ENCODE measurements at places on chromosomes 16 and 17.
A peak's percentile ranks its signal among the peaks of the same experiment; 100 is the strongest.

DNA sequence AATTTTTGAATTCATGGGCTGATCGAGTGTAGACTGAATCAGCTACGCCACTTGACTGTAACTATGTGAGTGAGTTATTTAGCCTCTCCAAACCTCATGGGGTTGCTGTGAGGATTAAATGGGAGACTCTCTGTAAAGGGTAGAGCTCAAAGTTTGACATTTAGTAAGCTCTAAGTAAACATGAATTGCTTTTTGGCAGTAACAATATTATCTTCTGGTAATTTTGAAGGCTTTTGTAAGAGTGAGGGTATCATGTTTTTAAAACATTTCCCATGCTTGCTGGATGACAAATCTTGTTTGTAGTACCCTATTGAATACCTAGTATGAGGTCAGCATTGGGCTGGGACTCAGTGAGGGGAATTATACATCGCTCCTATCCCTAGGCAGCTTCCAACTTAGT is 35.3 kb downstream of the MRTFB start:
- no peak for DNase-seq

DNA sequence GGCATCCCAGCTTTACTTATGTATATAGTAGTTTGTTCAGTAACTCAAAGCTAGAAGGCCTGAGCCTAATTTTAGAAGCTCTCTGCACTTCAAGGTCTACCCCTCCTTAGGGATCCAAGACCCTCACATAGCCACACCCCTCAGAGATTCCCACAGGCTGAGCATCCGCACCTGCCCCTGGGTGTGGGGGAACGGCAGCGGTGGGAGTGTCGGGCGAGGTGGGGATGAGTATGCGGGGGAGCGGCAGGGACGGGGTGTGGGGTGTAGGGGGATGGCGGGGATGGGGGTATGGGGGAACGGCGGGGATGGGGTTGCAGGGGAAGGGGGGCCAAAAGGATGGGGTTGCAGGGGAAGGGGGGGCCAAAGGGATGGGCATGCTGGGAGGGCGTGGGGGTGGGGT is 24.9 kb upstream of the BEAN1 start:
- no peak for DNase-seq

GRCh38 chr16:25219070-25219737 is 2.5 kb downstream of the AQP8 start:
- no peak for DNase-seq

DNA sequence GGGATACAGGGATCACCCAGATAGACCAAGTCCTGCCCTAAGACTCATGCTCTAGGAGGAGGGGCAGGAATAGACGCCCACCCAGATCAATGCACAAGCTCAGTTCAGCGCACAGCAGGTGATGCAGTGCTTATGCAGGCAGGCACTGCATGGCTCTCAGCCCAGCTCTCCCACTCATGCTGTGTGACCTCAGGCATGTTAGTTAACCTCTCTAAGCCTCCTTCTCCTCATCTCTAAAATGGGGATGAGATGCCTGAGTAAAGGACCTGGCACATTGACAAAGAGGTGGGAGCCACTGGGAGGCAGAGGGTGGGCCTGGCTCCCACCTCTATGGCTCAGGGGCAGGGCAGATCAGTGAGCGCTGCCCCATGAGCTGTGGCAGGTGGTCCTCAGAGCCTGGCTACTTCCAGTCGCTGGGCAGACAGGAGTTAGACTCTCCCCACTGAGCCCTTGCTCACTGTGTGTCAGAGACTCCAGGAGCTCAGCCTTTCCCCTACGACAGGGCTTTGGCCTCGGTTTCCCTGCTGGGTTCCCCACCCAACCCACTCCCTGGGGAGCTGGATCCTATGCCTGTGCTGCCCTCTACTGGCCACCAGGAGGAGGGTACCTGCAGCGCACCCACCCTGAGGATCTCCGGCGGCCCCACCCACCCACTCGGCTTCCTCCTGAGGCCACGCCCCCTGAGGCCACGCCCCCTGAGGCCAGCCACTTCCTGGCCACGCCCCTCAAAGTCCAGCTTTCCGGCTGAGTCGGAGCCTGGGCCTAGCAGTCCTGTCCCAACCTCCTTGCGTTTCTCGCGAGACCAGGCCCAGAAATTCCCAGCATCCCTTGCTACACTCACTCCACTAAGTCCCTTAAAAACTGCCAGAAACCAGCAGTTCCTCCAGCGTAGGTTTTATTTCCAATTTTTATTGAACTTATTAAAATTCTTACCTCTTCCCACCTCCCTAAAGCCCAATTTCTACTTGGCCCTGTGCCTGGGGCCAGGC is 196.1 kb downstream of the GSG1L start:
- DNase-seq, result no peak

GRCh38 chr16:85583491-85584181 is 29.5 kb upstream of the GSE1 start:
- no peak for DNase-seq

DNA sequence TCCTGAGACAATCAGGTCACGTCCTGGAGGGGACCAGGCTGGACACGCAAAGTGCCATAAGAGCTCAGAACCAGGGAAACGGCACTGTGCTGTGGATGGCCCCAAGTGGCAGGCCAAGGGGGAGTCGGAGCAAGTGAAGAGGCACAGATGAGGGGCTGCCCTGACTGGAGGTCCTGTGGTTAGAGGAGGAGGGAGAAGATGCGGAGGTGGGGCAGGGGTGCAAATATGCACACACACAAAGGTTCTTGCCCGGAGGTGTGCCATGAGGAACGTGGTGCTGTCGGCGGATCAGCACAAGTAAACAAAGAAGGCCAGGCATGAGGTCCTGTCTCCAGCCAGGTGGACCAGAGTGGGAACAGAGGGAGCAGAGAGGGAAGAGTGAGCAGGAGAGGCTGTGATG is 23.5 kb downstream of the VAC14 start:
- no peak for DNase-seq

- DNase-seq, result no peak
These were observed 761 bp upstream of the CCL8 start for GRCh38 chr17:34318474-34318873.

- no peak for DNase-seq
These were observed 100.2 kb upstream of the CDH11 start for GRCh38 chr16:65222049-65222448.

- no peak for DNase-seq
These were observed 18.3 kb upstream of the CYTH1 start for GRCh38 chr17:78800132-78800931.

- no peak for DNase-seq
These were observed 23.4 kb upstream of the MYO15B start for GRCh38 chr17:75564195-75564594.

DNA sequence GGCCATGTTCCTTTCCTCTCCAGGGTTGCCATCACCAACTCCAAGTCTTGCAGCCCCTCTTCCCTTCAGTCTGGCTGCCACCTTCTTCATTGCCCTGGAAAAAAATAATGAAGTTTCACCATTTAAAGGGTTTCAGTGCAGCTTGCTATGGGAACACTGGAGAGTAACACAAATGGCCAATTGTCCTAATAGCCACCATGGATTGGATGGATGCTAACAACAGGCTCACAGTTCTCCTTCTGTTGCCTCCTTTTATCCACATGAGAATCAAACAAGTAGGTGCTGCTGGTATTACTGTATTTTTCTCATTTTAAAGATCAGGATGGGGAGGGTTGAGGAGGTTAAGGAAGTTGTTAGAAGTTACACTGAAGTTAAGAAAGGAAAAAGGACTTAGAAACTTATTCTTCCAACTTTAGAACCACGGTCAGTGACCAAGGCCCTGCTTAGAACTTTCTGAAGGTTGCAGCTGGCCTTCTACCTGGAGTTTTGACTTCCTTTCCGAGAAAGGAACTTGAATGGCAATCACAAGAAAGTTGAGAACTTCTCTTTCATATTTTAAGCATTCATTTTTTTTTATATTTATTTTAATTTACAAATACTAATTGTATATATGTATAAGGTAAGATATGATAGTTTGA is 198.0 kb upstream of the MAF start:
- no peak for DNase-seq

GRCh38 chr16:21160276-21160675 is 1.8 kb downstream of the LDAF1 start:
- DNase-seq, result no peak

DNA sequence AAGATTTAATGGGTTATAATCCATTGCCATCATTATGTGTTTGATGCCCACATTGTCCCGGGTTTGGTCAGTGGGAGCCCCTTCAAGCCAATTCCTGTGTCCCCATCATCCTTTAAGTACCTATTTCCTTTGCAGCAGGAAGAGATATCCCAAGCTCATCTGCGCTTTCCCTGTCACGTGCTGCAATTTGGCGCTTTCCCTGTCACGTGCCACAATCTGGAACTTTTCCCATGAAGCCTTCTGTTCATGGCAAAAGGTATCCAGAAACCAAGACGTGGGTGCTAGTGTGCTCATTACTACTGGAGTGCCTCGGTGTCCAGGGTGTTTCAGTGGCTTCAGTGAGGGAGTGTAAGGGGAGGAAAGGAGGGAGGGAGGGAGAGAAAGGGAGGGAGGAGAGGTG is 168.5 kb downstream of the NPIPB11 start:
- DNase-seq, result no peak

GRCh38 chr16:63462316-63462715 is 1426.1 kb upstream of the CDH8 start:
- DNase-seq, result no peak

GRCh38 chr16:14399378-14400284 is 230.4 kb downstream of the PARN start:
- no peak for DNase-seq

DNA sequence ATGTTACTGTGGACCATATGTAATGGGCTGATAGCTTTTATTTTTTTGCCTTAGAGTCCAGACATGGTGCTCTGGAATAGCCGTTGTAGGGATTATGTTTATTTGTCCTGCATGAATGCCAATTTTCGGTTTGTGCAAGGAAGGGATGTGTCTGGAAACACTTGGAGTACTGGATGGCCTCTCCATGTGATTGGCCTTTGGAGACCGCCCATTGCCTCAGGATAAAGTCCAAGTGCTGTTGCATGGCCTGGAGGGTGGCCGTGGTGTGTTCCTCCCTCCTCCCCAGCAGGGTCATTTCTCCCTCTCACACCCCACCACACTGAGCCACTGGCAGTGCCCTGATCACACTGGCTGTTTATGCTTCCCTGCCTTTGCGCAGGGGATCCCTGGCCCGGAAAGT is 93.9 kb downstream of the MSI2 start:
- no peak for DNase-seq

DNA sequence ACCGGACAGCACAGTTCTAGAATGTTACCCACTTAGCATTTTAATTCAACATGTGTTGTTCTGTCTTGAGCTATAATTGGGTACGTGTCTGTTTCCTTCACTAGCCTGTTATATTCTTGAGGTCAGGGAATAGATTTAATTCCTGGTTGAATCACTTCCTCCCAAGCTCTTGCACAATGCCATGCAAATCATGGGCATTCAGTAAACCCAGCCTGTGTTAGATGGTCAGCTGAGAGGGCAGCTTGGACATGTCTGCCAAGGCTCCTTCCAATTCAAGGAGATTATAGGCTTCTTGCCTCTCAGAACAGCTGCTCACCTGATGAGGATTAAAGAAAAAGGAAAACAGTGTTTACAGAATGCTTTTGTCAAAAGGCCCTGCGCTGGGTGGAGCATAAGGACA is 12.6 kb downstream of the C1QTNF1 start:
- DNase-seq, result no peak

- peak; percentile 75 for DNase-seq
These were observed 994 bp downstream of the PITPNA start for GRCh38 chr17:1561420-1562175.

- DNase-seq, result no peak
These were observed 12.1 kb upstream of the ZNF423 start for GRCh38 chr16:49867796-49868668.

DNA sequence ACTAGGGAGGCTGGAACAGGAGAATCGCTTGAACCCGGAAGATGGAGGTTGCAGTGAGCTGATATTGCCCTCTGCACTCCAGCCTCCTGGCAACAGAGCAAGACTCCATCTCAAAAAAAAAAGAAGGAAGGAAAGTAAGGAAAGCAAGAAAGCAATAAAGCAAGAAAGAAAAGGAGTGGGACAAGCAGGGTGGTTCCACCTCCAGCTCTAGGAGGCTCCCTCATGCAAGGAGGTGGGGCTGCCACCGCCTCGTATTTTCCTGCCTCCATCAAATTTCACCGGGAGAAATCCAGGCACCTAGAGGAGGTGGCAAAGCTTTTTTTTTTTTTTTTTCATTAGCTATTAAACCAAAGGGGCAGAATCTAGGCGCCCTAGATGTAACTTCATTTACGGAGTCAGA is 1.0 kb downstream of the CYB561 start:
- DNase-seq, result peak; percentile 1

GRCh38 chr17:79482727-79483521 is 127.9 kb downstream of the RBFOX3 start:
- DNase-seq, result no peak

DNA sequence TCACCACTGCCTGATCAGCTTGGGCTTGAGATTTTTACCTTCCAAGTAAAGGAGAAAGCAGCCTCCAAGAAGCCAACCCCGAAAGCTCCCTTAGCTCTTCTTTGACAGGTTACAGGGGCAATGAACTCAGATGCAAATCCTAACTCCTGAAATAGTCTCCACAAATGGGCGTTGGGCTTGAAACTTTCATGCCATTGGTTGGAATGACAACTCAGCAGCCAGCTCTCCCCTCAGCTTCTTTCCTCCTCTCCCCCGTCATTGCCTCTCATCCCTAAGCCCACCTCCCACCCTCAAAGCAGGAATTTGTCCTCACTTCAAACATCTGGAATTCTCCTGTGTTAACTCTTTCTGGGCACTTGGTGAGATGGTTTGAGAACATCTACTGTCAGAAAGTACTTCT is at the start of gene TAT:
TSS of gene TAT (minus strand) at position 122 of the 400 bp plus-strand sequence. CDS start 677 bp downstream, outside the sequence.
- DNase-seq, result no peak

GRCh38 chr17:52606098-52606497 is 447.6 kb upstream of the CA10 start:
- DNase-seq, result no peak

DNA sequence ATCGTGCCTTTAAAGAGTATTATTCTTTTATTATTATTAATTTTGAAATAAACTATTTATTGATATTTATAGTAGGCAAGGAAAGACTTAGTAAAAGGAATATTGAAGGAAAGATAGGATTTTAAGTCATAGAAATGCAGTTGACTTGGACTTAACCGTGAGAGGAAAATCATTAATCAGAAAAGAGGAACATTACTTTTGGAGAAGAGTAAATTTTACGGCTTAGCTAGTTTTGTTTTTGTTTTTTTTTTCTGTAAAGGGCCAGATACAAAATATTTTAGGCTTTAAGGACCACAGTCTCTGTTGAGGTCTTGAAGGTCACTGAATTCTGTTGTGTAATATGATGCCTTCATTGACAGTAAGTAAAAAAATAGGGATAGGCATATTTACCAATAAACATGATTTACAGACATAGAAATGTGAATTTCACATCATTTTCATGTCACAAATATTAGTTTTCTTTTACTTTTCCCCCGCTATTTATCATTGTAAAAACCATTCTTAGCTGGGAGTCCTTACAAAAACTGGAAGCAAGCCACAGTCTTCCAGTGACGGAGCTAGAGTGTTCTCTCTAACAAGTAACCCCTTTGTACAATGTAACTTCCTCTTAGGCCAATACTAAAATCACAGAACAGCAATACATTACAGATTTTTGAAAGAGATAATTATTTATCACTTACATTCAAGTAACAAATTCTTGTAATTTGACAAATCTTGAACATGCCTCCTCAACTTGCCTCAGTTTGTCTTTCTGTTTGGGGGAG is 2.3 kb upstream of the KCNJ16 start:
- no peak for DNase-seq

- no peak for DNase-seq
These were observed 9.3 kb upstream of the RNF135 start for GRCh38 chr17:30961209-30962188.

GRCh38 chr16:10678655-10679054 is 16.1 kb downstream of the TEKT5 start:
- no peak for DNase-seq

GRCh38 chr17:66952031-66952524 is 12.4 kb upstream of the CACNG4 start:
- DNase-seq, result no peak

GRCh38 chr16:87195161-87195560 is 122.0 kb downstream of the C16orf95 start:
- DNase-seq, result no peak
